Retina (tissue), 1 donor: ENCODE measurements at places on chromosomes 13 and 19.

DNA sequence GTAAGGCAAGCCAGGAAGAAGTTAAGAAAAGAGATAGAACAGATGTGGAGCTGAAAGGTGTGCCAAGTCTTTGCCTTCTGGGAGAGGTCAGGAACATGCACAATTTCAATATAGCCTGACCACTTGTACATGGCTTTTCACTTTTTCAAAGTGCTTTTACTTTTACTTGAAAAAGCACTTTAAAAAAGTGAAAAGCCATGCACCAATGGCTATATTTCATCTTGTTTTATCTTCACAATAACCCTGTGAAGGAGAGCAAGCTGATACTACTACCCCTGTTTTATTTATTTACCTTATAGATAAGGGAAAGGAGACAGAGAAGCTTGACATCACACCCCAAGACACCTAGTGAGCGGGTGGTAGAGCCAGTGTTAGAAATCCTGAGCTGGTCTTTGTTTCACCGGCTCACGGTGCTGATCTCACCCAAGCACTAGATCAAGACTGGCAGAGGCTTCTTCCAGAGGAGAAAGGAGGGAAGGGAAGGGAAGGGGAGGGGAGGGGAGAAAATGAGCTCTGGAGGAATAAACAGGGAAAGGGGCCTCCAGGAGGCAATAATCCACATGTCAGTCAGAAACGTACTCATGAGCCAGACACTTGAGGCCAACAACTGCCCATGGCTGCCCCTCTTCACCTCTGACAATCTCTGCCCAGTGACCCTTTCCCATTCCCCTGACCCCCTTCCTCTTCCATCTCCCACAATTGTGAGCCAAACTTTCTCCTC is 455.4 kb downstream of the FOXO1 start:
- DNase-seq, result no peak

DNA sequence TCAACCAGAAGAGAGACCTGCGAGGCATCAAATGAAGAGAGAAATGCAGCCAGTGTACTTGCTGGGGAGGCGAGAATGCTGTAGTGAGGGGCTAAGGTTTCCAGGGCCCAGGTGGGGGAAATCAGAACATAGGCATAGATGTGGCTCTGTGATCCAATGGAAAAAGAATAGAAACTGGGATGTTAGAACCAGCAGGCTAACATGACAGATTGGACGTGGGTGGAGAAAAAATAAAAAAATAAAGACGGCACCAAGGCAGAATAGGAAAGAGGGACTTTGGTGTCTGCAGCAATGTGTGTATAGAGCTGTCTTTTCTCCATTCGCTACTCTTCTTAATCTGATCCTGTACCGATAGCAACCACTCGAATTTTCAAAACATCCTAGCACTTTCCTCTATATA is 381.0 kb upstream of the NBEA start:
- no peak for DNase-seq

DNA sequence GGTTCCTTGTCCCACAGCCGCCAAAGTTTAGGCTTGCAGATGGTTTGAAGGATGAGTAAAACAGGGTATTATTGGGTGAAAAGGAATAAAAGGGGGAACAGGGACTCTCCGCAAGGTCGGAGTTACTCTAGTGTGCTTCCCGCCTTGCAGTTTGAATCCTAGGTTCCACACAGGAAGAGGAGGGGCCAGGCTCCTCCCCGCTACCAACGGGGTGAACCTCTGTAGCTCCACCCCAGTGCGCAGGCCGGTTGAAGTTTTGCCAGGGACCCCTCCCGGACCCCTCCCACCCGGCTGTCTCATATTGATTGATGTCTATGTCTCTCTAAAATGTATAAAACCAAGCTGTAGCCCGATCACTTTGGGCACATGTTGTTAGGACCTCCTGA is 11.6 kb upstream of the GTF2F2 start:
- no peak for DNase-seq

- DNase-seq, result no peak
Measured at GRCh38 chr19:50377051-50377461, 799 bp downstream of the NR1H2 start.

- no peak for DNase-seq
Measured at GRCh38 chr13:22648320-22648801, 532.4 kb upstream of the SGCG start.

DNA sequence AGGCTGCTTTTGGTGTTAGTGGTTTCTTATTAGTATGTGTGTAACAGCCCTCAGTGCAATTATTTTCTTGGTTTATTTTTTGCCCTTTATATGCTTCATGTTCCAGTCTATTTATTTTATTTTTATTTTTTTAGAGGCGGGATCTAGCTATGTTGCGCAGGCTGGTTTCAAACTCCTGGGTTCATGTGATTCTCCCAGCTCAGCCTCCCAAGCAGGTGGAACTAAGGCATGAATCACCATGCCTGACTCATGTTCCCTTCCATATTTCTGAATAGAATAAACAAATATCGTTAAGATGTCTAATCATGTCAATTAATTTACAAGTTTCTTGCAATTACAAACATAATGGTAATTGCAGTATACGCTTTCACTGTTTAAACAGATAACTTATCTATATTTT is 11.7 kb downstream of the SKA3 start:
- no peak for DNase-seq

DNA sequence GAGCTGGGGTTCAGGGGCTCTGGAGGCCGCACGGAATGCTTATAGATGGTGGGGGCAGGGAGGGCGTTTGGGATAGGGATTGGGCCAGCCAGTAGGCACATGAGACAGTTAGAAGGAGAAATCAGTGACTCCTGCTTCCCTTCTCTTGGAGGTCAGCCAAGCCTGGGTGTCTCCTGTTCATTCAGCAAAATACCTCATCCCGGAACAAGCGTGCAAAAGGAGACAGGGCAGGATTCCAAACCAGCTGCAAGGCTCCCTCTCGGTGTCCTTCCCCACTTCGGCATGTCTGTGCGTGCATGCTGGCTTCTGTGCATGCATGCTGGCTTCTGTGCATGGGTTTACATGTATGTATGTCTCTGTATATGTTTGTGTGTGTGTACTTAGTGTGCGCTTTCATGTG is 37.3 kb upstream of the PEPD start:
- no peak for DNase-seq

GRCh38 chr13:111202745-111203144 is 87.6 kb downstream of the ARHGEF7 start:
- DNase-seq, result no peak

- no peak for DNase-seq
Measured at GRCh38 chr13:97883396-97883795, 70.1 kb upstream of the IPO5 start.

DNA sequence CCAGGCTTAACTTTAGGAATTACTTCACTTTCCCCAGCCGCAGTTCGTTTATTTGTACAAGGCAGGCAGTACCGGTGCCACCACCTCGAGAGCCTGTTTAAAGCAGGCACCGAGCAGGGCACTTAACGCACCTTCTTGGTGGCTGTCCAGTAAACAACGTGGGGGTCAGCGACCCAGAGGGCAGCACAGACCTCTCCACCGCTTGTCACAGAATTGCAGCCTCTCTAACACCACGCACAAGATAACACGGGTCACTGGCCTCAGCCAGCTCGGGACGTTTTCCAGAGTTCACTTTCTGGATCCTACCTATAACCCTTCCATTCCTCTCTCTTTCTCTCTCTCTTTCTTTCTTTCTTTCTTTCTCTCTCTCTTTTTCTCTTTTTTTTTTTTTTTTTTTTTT is 16.8 kb upstream of the ELAVL1 start:
- DNase-seq, result no peak

GRCh38 chr13:60111691-60112090 is 52.0 kb downstream of the DIAPH3 start:
- no peak for DNase-seq

GRCh38 chr13:29569253-29570050 is 26.0 kb downstream of the SLC7A1 start:
- no peak for DNase-seq

DNA sequence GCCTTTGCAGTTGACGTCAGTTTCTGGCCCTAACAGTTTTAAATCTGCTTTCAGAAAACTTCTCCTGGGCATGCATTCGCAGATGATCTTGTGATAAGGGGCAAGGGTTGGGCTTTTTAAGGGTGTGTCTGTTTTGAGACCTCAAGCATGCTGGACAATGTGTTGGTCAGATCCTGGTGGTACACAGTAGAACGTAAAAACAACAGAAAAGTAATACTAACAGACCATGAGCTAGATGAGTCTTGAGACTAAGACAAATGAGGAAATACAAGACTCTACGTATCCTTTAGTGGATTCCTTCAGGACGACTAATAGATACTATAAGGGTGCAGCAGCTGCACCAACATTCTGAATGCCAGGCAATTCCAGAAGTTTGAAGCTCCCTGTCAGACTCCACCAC is 237.6 kb downstream of the DNAJC15 start:
- no peak for DNase-seq

DNA sequence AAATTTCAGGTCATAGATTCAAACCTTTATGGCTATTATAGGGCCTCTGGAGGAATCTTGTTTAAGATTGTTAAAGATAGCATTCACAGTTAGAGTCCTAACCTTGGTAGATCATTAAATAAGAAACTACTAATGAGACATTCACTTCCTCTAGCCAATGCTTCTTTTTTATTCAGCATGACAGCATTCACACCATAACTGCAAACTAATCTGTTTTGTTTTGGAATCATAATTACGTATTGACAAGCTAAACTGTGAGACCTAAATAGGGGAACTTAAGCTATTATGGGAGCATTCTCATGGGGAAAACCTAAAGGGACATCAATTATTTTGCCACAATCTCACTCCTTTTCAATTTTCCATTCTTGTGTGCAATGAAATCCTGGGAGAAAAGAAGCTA is 653.8 kb downstream of the PCDH9 start:
- no peak for DNase-seq

DNA sequence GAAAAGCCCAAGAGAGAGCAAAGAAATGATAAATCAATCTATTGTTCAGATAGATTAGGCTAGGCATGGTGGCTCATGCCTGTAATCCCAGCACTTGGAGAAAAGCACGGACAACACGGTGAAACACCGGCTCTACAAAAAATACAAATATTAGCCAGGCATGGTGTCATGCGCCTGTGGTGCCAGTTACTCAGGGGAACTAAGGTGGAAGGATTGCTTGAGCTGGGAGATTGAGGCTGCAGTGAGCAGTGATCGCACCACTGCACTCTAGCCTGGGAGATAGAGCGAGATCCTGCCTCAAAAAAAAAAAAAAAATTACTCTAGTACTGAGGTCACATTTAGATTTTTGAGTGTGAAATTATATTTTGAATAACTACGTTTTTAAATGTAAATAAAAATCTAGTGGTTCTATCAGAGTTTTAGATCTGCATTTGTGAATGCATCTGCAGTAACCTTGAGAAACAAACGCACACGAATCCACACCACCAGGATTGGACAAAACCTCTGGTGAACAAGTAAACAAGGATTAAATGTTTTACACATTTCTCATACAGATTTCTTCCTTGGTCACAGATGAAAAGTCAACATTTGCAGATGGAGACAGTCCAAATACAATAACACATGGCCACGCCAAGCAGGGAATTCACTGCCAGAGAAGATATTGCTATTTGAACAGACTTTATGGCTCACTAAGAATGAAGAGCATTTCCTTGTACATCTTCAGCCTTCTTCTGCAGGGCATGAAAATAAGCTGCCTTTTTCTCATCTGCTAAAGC is 917.6 kb downstream of the PCDH9 start:
- DNase-seq, result no peak

- no peak for DNase-seq
Measured at GRCh38 chr13:30882026-30882850, 23.8 kb upstream of the MEDAG start.

DNA sequence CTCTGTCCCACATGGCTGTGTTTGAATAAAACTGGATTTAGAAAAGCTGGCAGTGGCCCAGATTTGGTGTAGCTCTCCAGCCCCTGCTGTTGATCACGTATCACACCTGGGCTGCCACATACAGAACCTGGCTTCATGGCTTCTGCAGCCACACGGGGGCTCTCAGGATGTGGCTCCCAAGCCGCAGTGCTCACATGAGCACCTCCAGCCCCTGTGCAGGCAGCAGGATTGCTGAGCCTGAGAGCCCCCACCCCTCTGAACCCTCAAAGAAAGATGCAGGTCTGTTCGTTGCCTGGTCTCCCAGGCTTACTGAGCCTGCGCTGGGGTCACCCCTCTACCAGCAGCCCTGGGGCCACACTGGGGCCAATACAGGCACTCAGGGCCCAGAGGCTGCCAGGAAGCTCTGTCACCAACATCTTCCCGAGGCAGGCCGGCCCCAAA is 2.7 kb downstream of the PLEKHF1 start:
- no peak for DNase-seq

- no peak for DNase-seq
Measured at GRCh38 chr19:48913114-48913889, 13.2 kb downstream of the NUCB1 start.

GRCh38 chr13:70527599-70527998 is 419.3 kb upstream of the KLHL1 start:
- no peak for DNase-seq

- DNase-seq, result no peak
Measured at GRCh38 chr13:45683701-45684100, 18.4 kb upstream of the CBY2 start.

GRCh38 chr19:18745012-18745735 is 45.9 kb downstream of the COMP start:
- no peak for DNase-seq

- DNase-seq, result no peak
Measured at GRCh38 chr19:16293118-16294091, 31.2 kb upstream of the KLF2 start.

DNA sequence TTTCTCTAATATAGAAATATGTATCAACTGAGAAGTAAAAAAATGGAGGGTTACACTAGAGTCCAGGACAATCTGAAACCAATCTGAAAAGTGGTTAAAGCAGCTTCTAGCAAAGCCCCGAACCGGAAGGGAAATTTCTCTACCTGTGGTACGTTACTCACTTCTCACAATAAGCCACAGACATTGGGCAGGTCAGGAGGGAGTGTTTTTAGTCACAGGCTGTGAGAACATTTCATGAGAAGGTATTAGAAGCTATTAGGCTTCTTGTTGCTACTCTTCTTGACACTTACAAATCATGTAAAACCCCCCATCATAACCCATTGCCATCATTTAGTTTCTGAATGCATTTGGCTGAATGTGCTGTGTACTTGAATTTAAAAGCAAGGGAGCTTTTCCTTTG is 120.9 kb downstream of the NUFIP1 start:
- DNase-seq, result no peak

DNA sequence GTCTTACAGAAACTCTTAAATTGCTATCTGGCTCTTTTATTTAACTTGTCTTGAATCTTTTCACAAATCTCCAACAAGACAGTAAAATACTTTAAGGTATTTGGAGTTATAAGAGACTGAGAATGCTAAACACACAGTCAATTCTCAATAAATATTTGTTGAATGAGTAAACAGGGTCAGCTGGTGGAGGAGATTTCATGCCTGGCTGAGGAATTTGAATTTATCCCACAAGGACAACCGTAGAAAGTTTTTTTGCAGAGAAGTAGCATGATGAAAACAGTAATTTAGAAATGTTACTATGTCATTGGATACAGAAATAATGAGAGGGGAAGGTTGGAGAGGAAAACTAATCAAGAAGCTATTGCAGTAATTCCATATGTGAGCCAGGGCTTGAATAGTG is 1223.7 kb downstream of the PCDH17 start:
- no peak for DNase-seq

- DNase-seq, result no peak
Measured at GRCh38 chr19:42233106-42233505, 9.3 kb downstream of the GSK3A start.

GRCh38 chr13:36518707-36519106 is 86.4 kb downstream of the CCNA1 start:
- DNase-seq, result no peak
